ENCODE measurements at places on chromosomes 11 and 22.

GRCh38 chr22:46697811-46698515 lies 40.1 kb downstream of the CERK start:
- no peak for DNase-seq

- no peak for DNase-seq
Observed at GRCh38 chr11:94400839-94401772, at the start of gene GPR83. TSS of gene GPR83 (minus strand) at chr11:94401419. CDS start at chr11:94401247, 172 bp downstream.

DNA sequence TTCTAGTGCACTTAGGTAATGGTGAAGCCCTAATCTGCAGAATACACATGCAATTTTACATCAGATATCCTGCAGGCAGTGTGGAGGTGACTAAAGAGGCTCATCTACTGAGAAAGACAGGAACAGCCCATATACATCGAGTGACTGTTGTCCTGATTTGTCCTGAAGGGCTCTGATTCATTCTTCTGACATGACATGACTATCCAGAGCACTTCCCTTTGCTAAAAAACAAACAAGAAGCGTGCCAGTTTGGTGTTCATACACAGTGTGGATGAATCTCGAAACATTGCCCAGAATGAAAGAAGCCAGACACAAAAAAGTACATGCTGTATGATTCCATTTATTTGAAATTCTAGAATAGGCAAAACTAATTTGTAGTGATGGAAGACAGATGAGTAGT lies 48.0 kb upstream of the AMPD3 start:
- no peak for DNase-seq

DNA sequence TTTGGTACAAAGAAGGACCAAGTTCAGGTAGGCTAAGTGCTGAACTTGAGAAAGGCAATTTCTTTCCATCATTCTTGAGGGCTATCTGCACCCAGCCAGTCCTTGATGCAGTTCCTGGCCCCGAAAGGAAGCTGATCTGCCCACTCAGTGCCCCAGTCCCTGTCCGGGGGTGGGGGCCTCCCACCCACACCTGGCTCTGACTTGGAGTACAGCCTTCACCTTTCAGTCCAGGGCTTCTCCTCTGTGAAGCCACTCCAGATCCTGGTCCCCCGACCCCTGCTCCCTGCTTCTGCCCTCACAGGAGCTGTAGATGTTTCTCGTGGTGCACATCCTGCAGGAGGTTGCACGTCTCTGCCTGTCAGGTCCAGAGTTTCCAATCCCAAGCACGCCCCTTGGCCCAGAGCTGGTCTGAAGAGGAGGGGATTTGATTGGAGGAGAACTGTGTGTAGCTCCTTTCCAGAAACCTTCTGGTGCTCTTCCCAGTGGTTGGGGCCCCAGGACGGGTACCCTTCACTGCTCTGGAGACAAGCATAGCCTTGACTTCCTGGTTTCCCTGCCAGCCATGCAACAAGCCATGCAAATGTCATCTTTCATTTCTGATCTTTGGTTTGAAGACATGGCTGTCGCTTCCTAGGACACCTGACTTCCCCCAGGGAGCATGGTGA lies 75.3 kb downstream of the BCR start:
- DNase-seq, result no peak

DNA sequence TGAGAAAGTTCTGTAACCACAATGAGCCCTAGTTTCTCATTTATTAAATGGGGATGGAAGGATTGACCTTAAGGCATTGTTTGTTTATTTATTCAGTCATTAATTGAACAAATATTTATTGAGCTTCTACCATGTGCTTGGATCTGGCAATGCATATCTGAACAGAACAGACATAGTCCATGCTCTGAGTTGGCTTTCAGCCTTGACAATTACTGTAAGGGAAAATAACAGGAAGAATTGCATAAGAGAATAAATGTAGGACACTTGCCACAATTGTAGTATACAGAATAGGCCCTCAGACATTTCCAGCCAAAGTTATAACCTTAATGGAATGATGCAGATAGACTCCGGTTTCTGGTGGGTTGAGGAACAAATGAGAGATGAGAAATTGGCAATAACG lies 160.5 kb upstream of the TTC12 start:
- peak; percentile 37 for DNase-seq

GRCh38 chr22:43890901-43891331 lies 897 bp downstream of the PNPLA5 start:
- no peak for DNase-seq

DNA sequence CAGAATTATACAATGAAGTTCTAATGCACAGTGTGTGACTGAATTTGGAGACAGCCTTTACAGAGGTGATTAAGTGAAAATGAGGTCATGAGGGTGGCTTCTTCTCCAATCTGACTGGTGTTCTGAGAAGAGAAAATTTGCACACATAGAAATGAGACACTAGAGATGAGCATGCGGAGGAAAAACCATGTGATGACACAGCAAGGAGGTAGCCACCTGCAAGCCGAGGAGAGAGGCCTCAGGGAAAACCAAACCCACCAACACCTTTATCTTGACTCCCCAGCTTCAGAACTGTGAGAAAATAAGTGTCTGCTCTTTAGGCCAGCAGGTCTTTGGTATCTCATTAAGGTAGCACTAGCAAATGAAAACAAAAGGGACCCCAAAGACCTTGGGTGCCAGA lies 93.2 kb downstream of the GGTLC2 start:
- no peak for DNase-seq

GRCh38 chr11:2839395-2839943 lies 46.1 kb downstream of the CDKN1C start:
- no peak for DNase-seq

DNA sequence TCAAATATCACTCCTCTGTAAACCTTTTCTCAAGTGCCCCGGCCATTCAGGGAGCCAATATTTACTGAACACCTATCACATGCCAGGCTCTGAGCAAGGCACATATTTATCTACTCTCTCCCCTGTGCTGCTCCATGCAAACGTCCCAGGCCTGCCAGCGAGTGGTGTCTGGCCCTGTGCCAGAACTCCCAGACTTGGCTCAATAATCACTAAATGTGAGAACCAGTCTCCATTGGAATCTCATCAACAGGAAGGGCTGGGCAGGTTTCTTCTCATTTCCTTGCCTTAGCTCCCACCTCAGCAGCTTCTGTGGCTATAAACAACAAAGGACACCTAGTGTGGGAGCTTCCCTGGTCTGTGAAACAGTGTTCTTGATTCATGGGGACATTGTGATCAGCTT lies 21.7 kb downstream of the RASSF10 start:
- DNase-seq, result peak; percentile 5

GRCh38 chr11:130062026-130062425 lies 7.7 kb upstream of the APLP2 start:
- DNase-seq, result no peak

DNA sequence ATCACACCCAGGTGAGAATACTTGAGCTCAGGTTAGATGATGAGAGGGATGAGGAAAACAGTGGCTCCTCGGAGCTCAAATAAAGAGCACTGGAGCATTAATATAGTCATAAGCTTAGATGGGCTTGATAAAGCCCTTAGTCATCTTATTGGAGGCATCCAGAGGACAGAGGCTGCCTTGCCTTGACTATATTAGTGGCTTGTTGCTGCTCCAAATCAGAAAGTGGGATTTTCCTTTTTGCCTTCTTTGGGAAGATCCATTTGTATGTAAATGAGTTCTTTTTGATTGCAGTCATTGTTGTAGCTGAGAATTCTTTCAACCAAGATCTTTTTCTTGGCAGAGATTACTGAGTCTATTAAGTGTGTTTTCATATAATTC lies 18.9 kb downstream of the ADM start:
- DNase-seq, result no peak

- DNase-seq, result no peak
Observed at GRCh38 chr11:46248289-46249102, 29.0 kb upstream of the CREB3L1 start.

- no peak for DNase-seq
Observed at GRCh38 chr11:29562183-29562582, 454.6 kb downstream of the KCNA4 start.

DNA sequence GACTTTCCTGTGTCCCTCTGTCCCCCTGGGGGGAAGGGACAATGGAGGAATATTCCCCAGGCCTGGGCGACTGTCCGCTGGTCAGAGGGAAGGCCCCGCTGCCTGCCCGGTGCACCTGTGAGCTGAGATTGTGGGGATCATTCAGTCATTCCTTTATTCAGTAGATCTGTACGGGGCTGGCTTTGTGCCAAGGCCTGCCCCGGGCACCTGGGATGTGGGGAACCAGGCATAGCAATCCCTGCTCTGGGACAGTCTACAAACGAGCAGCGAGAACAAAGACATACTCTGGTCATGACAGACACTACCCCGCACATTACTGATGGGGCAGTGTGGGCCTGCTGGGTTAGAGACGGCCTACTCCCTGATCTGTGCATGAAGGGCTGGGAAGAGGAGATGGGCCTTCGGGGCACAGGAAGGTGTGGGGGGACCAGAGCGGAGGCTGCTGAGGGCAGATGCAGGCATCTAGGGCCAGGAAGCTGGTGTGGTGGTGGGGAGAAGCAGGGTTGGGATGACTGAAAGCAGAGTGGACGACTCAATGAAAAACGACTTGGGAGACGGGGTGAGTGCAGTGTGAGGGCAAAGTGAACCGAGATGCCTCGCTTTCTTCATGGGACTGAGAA lies 1.8 kb upstream of the MYO7A start:
- DNase-seq, result no peak

GRCh38 chr11:113831314-113831713 lies 44.1 kb downstream of the USP28 start:
- DNase-seq, result no peak

DNA sequence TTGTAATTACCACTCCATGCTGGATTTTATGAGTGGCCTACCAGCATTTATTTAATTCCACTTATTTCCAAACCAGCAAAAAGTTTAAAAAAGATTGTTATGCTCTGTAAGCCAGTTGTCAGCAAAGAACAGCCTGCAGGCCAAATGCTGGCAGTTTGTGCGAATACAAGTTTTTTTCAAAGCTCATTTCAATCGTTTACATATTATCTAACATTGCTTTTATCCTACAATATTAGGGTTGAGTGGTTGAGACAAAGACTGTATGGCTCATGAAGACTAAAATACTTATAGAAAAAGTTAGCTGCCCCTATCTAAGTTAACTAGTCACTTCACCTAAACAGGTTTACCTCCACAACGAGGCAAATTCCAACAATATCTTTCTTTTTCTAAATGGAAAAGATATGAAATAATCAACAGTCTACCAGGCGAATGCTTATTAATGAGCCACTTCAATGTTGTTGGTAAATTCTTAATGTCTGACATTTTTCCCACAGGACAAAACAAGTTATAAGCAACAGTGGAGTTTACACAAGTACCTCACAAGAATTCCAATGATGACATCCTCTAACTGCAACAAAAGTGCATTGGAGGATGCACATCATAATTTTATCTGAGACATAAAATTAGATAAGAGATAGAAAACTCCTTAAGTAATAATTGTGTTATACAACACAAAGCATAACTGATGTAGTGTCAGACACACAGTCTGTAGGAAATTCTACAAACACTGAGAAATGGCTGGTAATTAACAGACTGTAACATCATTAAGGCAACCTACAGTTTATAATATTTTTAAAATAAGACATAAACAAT lies 35.8 kb upstream of the POU2AF2 start:
- no peak for DNase-seq

DNA sequence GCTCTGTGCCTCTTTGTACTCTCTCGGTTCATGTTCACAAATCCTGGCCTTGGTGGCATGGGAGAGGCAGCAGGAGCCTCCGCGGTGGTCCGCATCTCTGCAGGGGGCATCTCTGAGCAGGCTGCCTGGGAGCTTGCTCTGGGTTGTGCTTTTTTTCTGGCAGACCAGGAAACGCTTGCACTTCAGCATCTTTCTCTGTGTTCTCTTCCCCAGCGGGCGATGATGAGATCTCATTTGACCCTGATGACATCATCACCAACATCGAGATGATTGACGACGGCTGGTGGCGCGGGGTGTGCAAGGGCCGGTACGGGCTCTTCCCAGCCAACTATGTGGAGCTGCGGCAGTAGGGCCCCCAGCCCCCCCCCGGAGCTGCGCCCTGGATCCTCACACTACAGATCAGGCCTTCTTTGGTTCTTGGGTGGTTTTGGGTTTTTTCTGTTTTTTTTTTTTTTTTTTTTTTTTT lies 36.5 kb downstream of the CTTN start:
- DNase-seq, result no peak

DNA sequence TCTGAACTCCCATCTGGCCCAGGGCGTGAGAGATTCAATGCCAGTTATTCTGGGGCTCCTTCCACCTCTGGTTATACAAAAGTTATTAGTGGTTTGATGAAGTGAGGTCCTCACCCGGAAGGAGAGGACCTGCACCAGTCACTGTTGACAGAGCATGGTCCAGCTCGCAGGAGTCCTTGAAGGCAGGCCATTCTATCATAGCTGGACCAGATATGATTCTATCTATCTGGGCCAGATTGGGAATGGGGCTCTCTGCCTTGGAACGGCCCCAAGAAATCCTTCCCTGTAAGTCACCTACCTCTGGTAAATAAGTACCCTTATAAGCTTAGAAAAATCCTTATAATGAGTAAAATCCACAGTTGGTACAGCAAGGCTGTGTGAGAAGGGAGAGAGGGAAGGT lies 50.7 kb downstream of the C11orf91 start:
- no peak for DNase-seq

GRCh38 chr11:26649884-26650283 lies 72.0 kb downstream of the SLC5A12 start:
- DNase-seq, result no peak

- DNase-seq, result no peak
Observed at GRCh38 chr22:48800036-48800885, 1027.4 kb downstream of the BRD1 start.

DNA sequence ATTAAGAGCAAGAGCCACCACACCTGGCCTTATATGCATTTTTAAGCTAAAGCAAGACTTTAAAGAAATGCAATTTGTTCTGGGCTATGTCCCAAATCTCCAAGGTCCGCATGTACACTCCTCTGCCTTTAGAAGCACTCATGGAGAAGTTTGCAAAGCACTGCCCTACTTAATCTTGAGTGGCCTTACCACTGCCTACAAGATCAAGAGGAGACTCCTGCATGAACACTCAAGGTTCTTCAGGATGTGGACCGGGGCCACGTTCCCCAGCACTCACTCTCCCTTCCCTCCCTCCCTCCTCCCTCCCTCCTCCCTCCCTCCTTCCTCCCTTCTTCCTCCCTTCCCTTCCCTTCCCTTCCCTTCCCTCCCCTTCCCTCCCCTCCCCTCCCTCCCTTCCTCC lies 63.2 kb upstream of the HSPA8 start:
- no peak for DNase-seq

DNA sequence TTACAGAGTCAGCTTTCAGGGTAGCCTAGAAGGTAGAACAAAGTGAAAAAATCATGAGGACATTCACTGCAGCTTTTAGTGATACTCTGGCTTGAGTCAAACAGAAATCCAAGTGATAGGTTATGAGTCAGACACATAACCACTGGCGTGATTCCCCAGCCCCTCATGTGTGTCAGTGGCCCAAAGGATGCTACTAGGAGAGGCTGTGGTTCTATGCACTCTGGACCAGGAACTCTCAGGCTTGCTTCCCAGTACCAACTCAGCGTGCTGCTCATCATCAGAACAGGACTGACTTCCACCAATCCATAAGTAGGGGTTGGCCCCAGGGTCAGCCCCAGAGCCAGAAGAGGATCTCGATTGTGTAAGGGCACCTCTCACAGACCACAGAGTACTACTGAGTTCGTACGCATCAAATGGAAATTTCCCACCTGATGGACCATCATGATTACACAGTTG lies 116.8 kb downstream of the MED15 start:
- no peak for DNase-seq

GRCh38 chr22:22392131-22392530 lies 116.4 kb downstream of the ZNF280B start:
- no peak for DNase-seq

GRCh38 chr11:66739983-66740382 lies 11.0 kb upstream of the SPTBN2 start:
- DNase-seq, result no peak

Data from NCI-H774 (cell line).